Stimulated activated CD4-positive, alpha-beta T cell treated with anti-CD3 and anti-CD28 coated beads, Interleukin-1b, Interleukin-23, amount 100 ng/mL, for 1 hour (primary cell): ENCODE measurements at places on chromosomes 16 and 17.

- no peak for DNase-seq
Measured at GRCh38 chr17:45241328-45242028, 19.8 kb downstream of the FMNL1 start.

- no peak for DNase-seq
Measured at GRCh38 chr17:62679866-62680377, 52.5 kb downstream of the MRC2 start.

DNA sequence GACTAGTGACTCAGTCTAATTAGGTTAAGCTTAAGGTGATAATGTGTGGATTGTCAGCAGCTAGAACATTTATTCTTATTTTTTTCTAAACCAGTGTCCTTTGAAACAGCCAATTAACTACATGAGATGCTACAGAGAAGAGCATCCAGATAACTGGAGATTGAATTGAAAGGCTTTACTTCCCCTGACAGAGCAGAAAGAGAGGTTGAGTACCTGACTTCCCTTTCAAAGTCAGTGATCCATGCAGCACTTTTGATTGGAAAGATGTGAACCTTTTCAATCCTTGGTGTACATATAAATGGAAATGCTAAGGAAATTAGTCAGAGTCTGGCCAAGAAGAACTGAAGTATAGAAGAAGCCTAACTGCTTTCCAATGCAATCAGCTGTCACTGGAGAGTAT is 653.8 kb downstream of the CDH8 start:
- no peak for DNase-seq

- DNase-seq, result no peak
Measured at GRCh38 chr17:43832168-43832975, 574 bp downstream of the MPP3 start.
